ENCODE measurements at places on chromosomes 2 and 18.

GRCh38 chr2:216934151-216934550, 74.3 kb upstream of the TNP1 start:
- 0 out of 2 replicates have a peak, but pooled peaks cover 6% of the 10 kb centered on the region for H3K4me1 ChIP-seq
- H3K27me3 ChIP-seq = peaks cover 1% of the 10 kb centered on the region
- DNase-seq = no peak
- no peak overlapping the region for H3K27ac ChIP-seq
- H3K36me3 ChIP-seq = no peaks in the 10 kb centered on the region

GRCh38 chr2:163081754-163082153, 243.2 kb upstream of the KCNH7 start:
- H3K4me1 ChIP-seq = no peaks in the 10 kb centered on the region
- H3K36me3 ChIP-seq = no peaks in the 10 kb centered on the region
- H3K27ac ChIP-seq = no peak overlapping the region
- DNase-seq = no peak

DNA sequence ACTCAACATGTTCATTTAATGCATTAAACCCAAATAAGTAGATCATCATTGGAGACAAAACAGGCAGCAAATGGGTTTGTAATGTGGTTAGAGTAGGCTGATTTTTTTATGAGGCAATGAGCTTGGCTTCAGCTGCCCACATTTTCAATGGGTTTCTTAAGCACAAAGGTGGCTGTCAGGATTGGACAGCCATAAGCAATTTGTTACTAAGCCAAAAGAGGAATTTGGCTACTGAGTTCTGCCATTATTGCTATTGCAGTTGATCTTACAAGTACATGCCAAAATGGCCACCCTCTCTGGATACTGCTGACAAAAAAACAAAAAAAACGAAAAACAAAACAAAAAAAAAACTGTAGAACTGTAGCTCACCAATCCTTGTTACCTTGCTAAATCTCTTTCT, 1348.0 kb upstream of the PIK3C3 start:
- no peak for DNase-seq
- no peaks in the 10 kb centered on the region for H3K27me3 ChIP-seq
- no peaks in the 10 kb centered on the region for H3K4me1 ChIP-seq
- H3K27ac ChIP-seq = no peak overlapping the region
- H3K4me3 ChIP-seq = no peak overlapping the region

DNA sequence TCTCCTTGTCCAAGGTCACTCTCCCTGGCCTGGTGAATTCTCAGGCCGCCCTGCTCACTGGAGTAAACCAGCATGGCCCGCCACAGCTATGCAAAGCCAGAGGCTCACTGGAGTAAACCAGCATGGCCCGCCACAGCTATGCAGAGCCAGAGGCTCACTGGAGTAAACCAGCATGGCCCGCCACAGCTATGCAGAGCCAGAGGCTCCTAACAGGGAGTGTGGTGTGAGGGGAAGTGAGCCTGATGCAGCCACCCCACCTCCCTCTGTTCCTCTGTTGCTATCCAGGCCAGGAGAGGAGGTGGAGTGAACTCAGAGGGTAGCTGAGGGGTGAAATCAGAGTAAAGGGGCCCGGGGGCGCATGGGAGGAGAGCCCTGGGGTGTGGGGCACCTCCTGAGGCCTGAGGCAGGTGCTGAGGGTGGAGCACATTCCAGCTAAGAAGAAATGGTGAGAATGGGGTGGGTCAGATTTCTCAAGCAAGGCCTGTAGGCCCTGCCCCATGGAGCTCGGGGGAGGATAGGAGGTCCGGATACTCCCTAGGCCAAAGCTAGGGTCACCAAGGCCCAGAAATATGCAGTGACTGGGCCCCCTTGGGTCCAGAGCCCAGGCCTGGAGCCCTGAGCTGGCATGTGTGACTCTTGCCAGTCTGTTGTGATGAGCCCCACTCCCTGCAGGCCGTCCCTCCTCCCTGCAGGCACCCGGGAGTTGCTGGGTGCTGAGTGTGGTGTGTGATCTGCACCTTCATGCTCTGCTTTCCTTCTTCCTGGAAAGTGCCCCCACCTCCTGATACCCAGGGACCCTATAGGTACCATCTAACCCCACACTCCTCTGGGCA, 1.5 kb downstream of the ATP6V1B1 start:
- peak; percentile 77 for DNase-seq
- H3K4me3 ChIP-seq = no peak overlapping the region
- peaks cover 28% of the 10 kb centered on the region for H3K4me1 ChIP-seq
- no peaks in the 10 kb centered on the region for H3K36me3 ChIP-seq

- no peaks in the 10 kb centered on the region for H3K4me1 ChIP-seq
- no peak overlapping the region for H3K4me3 ChIP-seq
- H3K27ac ChIP-seq = no peak overlapping the region
- no peaks in the 10 kb centered on the region for H3K36me3 ChIP-seq
- no peak for DNase-seq
Measured at GRCh38 chr2:132496555-132496954, 80.0 kb downstream of the GPR39 start.

DNA sequence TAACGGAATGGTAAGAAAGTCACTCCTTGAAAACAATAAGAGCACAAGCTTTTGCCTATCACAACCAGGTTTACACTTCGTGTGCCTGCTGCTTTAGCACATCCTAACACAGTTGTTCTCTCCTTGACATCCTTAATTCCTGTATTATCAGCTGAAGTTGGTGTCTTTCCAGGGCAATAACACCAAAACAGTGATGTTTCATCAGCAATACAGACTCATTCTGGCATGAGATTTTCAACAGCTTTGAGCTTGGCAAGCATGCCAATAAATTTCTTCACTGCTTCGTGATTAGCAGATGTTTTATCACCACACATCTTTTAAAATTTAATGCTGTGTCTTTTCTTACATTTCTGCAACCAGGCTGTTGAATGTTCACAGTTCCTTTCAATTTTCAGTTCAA, 148.4 kb downstream of the EIPR1 start:
- no peak for DNase-seq
- H3K4me3 ChIP-seq = no peak overlapping the region
- H3K27me3 ChIP-seq = no peaks in the 10 kb centered on the region
- no peaks in the 10 kb centered on the region for H3K4me1 ChIP-seq

DNA sequence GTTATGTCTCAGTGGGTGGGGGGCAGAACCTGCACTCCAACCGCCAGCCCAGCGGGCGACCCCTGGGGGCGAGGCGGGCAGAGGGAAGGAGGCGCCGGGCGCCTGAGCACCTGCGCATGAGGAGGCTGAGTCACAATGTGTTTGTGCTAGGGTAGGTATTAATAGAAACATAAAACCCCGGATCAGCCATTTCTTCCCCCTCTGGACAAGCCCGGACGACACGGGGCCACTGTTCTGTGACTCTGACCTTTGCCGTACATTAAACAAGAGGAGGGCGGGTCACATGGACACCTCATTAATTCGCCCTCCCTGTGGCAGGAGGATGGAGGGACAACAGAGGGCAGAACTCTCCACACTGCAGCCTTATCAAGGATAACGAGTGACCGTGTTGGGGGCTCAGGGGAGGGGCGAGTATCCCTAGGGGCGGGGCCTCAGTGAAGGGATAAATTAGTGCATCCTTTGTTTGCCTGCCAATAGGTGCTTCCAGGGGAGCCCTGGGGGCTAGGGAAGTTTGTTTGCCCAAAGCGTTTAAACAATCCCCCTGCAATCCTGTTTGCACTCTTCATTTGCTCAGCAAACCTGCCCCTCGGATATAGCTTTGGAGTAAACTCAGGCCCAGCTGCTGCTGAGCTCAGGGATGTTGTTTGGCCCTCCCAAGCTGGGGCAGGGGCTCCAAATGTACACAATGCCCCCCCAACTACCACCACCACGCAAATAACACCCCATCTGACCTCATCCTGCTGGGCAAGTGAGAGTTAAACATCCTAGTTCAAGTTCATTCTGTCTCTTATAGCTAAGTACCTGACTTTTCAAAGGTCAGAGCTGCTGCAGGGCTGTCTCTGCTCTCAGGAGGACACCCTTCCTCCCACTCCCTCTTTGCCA, 171.2 kb upstream of the GLI2 start:
- DNase-seq = peak; percentile 48
- H3K4me3 ChIP-seq = no peak overlapping the region
- peaks cover 26% of the 10 kb centered on the region for H3K4me1 ChIP-seq
- H3K27me3 ChIP-seq = no peaks in the 10 kb centered on the region

GRCh38 chr18:33113416-33113815, 327.1 kb downstream of the CCDC178 start:
- H3K4me1 ChIP-seq = no peaks in the 10 kb centered on the region
- no peak overlapping the region for H3K4me3 ChIP-seq
- H3K27me3 ChIP-seq = no peaks in the 10 kb centered on the region
- H3K36me3 ChIP-seq = no peaks in the 10 kb centered on the region
- no peak for DNase-seq

DNA sequence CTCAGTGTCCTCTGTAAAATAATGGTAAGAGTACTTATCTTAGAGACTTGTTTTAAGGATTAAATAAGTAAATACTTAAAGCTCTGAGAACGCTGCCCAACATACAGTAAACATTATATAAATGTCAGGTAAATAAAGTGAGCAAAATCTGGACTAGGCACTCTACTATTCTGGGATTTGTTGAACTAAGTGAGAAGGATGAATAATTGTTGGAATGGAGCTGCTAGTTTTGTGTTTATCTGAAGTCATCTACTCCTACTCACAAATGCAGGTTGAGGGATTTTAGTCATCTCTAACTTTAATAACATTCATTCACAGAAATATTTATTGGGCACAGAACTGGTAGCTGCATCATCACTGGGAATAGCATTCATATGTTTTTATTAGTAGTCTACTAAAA, 103.4 kb downstream of the MEIS1 start:
- no peaks in the 10 kb centered on the region for H3K27me3 ChIP-seq
- no peak for DNase-seq
- no peak overlapping the region for H3K4me3 ChIP-seq
- no peaks in the 10 kb centered on the region for H3K36me3 ChIP-seq
- no peak overlapping the region for H3K27ac ChIP-seq

GRCh38 chr18:21472741-21473140, 127.8 kb downstream of the ESCO1 start:
- H3K4me3 ChIP-seq = no peak overlapping the region
- no peaks in the 10 kb centered on the region for H3K4me1 ChIP-seq
- H3K36me3 ChIP-seq = no peaks in the 10 kb centered on the region
- no peak overlapping the region for H3K27ac ChIP-seq
- no peaks in the 10 kb centered on the region for H3K27me3 ChIP-seq

- DNase-seq = no peak
- H3K4me1 ChIP-seq = no peaks in the 10 kb centered on the region
- no peaks in the 10 kb centered on the region for H3K36me3 ChIP-seq
- H3K27me3 ChIP-seq = no peaks in the 10 kb centered on the region
Measured at GRCh38 chr2:117723483-117723882, 91.0 kb upstream of the DDX18 start.

GRCh38 chr2:105597806-105598803, 146.6 kb upstream of the NCK2 start:
- no peak overlapping the region for H3K27ac ChIP-seq
- no peak for DNase-seq
- no peaks in the 10 kb centered on the region for H3K36me3 ChIP-seq
- no peaks in the 10 kb centered on the region for H3K4me1 ChIP-seq

GRCh38 chr18:50274044-50274442, 7.3 kb downstream of the MBD1 start:
- no peaks in the 10 kb centered on the region for H3K4me1 ChIP-seq
- no peaks in the 10 kb centered on the region for H3K36me3 ChIP-seq
- H3K27ac ChIP-seq = no peak overlapping the region
- H3K27me3 ChIP-seq = no peaks in the 10 kb centered on the region
- no peak for DNase-seq
- no peak overlapping the region for H3K4me3 ChIP-seq

DNA sequence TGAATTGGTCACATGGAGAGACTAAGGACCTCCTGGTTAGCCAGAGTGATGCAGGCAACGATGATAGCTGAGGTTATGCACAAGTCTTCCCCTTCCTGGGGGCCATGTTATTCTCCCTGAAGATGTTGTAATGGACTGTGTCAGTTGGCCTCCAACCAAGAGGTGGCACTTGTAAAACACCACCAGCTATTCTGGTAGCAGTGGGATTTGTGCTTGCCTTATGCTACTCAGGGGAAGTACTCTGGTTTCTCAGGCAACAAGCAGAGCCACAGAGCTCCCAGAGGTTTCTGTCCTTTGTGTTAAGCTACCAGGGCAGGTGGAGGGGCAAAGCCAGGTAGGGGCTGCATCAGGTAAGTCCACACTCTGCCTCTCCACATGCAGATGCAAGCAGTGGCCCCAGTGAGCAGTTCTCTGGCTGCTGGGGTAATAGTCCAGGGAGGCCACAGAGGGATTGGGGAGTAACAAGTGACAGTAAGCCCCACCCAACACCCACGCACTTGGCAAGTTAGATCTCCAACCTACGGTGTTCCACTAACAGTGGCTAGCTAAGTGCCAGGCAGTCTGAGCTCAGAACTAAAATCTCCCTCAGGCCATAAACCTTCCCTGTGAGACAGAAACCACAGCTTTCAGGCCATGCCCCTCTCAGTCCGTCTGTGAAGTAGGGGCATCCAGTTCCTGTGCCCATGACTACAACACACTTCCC, 99.7 kb downstream of the RND3 start:
- H3K4me3 ChIP-seq = no peak overlapping the region
- H3K4me1 ChIP-seq = 0 out of 2 replicates have a peak, but pooled peaks cover 3% of the 10 kb centered on the region
- DNase-seq = no peak
- H3K36me3 ChIP-seq = no peaks in the 10 kb centered on the region

- no peak overlapping the region for H3K4me3 ChIP-seq
- H3K36me3 ChIP-seq = no peaks in the 10 kb centered on the region
- no peaks in the 10 kb centered on the region for H3K4me1 ChIP-seq
- no peaks in the 10 kb centered on the region for H3K27me3 ChIP-seq
- DNase-seq = no peak
- H3K27ac ChIP-seq = no peak overlapping the region
Measured at GRCh38 chr2:169476459-169476858, 2.8 kb upstream of the BBS5 start.

- no peaks in the 10 kb centered on the region for H3K36me3 ChIP-seq
- no peak overlapping the region for H3K4me3 ChIP-seq
- no peak overlapping the region for H3K27ac ChIP-seq
- no peaks in the 10 kb centered on the region for H3K27me3 ChIP-seq
Measured at GRCh38 chr2:10186868-10187535, 64.5 kb downstream of the RRM2 start.

DNA sequence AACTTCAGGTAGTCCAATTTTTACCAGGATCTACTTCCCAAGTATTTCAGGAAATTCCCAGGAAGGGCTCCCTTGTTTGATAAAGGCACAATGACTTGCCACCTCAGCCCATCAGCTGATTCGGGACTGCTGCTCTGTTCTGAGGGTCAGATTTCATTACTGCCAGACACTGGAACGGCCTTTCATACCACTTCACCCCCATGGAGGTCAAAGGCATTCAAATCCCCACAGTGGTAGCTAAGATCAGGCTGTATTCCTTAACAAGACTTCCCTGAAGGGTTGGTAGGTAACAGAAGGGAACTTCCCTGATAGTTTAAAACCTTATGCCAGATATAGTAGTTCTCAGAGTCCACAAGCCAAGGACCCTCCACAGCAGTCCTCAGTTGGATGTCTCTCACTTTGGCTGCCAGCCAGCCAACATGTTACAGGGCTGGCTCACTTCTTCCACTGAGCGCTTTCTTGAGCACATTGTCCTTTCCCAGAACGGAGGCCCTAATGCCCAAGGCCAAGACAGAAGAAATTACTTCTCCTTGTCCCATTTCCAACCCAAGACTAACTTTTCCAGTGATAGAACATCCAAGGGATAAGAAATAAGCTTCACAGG, 40.0 kb upstream of the GLS start:
- H3K4me3 ChIP-seq = no peak overlapping the region
- no peak for DNase-seq
- no peaks in the 10 kb centered on the region for H3K27me3 ChIP-seq

All from Caco-2 (cell line).